Thoracic aorta (tissue), 2 donors: ENCODE measurements at places on chromosomes 3 and 15.

- H3K27ac ChIP-seq, result no peak overlapping the region
- no peak for DNase-seq
- peaks cover 18% of the 10 kb centered on the region for H3K4me1 ChIP-seq
- H3K36me3 ChIP-seq, result no peaks in the 10 kb centered on the region
- H3K27me3 ChIP-seq, result no peaks in the 10 kb centered on the region
- H3K4me3 ChIP-seq, result no peak overlapping the region
These were observed 85.1 kb downstream of the EFL1 start for GRCh38 chr15:82177291-82178010.

- H3K27ac ChIP-seq, result no peak overlapping the region
- H3K27me3 ChIP-seq, result no peaks in the 10 kb centered on the region
- DNase-seq, result no peak
- H3K4me1 ChIP-seq, result no peaks in the 10 kb centered on the region
- H3K4me3 ChIP-seq, result no peak overlapping the region
- H3K36me3 ChIP-seq, result no peaks in the 10 kb centered on the region
These were observed 583.5 kb downstream of the ROBO1 start for GRCh38 chr3:79184251-79184650.

- no peak overlapping the region for H3K4me3 ChIP-seq
- no peak overlapping the region for H3K27ac ChIP-seq
- H3K27me3 ChIP-seq, result no peaks in the 10 kb centered on the region
- H3K36me3 ChIP-seq, result no peaks in the 10 kb centered on the region
- peaks cover 4% of the 10 kb centered on the region for H3K4me1 ChIP-seq
These were observed 263.8 kb downstream of the FEZF2 start for GRCh38 chr3:62109534-62109933.

GRCh38 chr3:171901615-171902312 lies 58.6 kb downstream of the TMEM212 start:
- H3K4me3 ChIP-seq, result no peak overlapping the region
- no peaks in the 10 kb centered on the region for H3K4me1 ChIP-seq
- H3K36me3 ChIP-seq, result no peaks in the 10 kb centered on the region

GRCh38 chr3:168847291-168847883 lies 751.7 kb upstream of the GOLIM4 start:
- no peaks in the 10 kb centered on the region for H3K36me3 ChIP-seq
- peaks cover 6% of the 10 kb centered on the region for H3K27me3 ChIP-seq
- H3K4me1 ChIP-seq, result no peaks in the 10 kb centered on the region
- no peak overlapping the region for H3K27ac ChIP-seq
- no peak for DNase-seq

DNA sequence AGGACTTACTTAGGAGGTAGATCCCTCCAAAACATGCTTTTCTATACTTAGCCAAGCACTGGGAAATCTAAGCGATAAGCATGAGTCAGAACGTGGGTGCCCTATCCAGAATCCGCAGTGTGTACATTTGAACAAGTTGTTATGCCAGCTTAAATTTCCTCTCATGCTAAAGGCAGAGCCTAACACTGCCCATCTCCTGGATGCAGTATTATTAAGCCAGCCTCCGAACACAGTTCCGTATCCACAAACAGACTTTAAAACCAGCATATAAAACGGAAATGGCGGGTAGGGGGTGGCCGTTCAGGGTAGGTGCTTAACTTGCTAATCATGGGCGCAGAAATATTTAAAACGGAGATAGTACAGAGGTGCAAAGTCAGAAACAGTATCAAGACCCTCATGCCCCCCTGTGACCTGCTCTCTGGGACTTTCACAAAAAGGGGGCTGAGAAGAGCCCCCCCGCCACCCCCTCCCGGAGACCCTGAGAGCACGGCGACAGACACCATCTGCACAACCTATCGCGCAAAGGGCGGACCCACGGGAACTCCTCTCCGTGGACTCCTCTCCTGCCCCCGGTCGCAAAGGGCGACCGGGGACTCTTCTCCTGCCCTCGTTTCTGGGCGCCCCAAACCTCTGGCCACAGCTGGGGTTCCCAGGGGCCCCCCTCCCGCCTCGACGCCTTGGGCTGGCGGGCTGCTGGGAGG lies 889 bp upstream of the LRRIQ4 start:
- DNase-seq, result no peak
- H3K27me3 ChIP-seq, result no peaks in the 10 kb centered on the region
- H3K4me1 ChIP-seq, result peaks cover 16% of the 10 kb centered on the region
- peak overlapping the region; percentile 31 for H3K27ac ChIP-seq
- H3K36me3 ChIP-seq, result no peaks in the 10 kb centered on the region

GRCh38 chr3:74537857-74538256 lies 76.6 kb downstream of the CNTN3 start:
- H3K4me1 ChIP-seq, result peaks cover 48% of the 10 kb centered on the region
- no peak overlapping the region for H3K4me3 ChIP-seq
- H3K27me3 ChIP-seq, result no peaks in the 10 kb centered on the region

DNA sequence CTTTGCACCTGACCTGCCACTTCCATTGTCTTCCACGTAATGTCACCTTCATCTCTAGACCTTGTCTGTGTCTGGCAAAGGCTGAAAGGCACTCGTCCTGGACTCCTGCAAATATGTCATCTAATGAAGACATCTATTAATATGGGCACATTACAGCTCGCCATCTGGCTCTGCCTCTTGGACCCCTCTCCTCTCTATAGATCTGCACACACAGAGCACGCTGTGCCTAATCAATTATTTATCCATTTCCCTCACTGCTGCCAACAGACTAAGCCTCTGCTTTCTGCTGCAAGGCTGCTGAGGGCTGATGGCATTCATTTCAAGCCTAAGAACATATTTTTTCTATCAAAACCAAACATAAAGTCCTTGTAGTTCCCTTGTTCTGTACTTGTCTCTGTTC lies 573.0 kb downstream of the TUSC7 start:
- H3K27me3 ChIP-seq, result no peaks in the 10 kb centered on the region
- H3K36me3 ChIP-seq, result no peaks in the 10 kb centered on the region
- H3K27ac ChIP-seq, result no peak overlapping the region
- H3K4me3 ChIP-seq, result no peak overlapping the region
- DNase-seq, result no peak
- H3K4me1 ChIP-seq, result peaks cover 17% of the 10 kb centered on the region

DNA sequence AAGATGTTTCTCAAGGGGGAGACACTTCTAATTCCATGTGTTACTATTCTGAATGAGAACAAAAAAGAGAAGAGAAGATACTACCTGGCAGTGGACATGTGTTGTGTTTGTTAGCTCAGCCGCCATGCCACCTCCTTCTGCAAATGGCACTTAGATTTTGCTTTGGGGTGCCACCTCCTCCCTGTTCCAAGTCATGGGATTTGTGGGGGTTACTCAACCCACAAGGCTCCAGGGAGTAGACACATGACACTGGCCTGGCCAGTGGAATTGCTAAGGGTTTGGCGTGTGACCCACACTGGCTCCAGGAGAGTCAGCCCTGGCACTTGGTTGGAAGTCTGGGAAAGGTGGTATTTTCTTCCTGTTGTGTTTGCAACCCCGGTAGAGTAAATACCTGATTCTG lies 129.1 kb downstream of the ZNF621 start:
- H3K36me3 ChIP-seq, result no peaks in the 10 kb centered on the region
- DNase-seq, result no peak
- H3K27me3 ChIP-seq, result no peaks in the 10 kb centered on the region
- no peak overlapping the region for H3K4me3 ChIP-seq
- no peak overlapping the region for H3K27ac ChIP-seq

- no peaks in the 10 kb centered on the region for H3K27me3 ChIP-seq
- H3K27ac ChIP-seq, result no peak overlapping the region
- DNase-seq, result no peak
- no peaks in the 10 kb centered on the region for H3K4me1 ChIP-seq
- H3K4me3 ChIP-seq, result no peak overlapping the region
These were observed 9.9 kb upstream of the KLHL25 start for GRCh38 chr15:85804481-85805170.

GRCh38 chr3:136114421-136114820 lies 81.7 kb downstream of the MSL2 start:
- no peaks in the 10 kb centered on the region for H3K36me3 ChIP-seq
- no peaks in the 10 kb centered on the region for H3K27me3 ChIP-seq
- H3K27ac ChIP-seq, result no peak overlapping the region
- DNase-seq, result no peak
- H3K4me3 ChIP-seq, result no peak overlapping the region

GRCh38 chr15:68603951-68604350 lies 25.2 kb downstream of the CORO2B start:
- DNase-seq, result no peak
- H3K27me3 ChIP-seq, result no peaks in the 10 kb centered on the region
- peaks cover 47% of the 10 kb centered on the region for H3K4me1 ChIP-seq
- H3K27ac ChIP-seq, result no peak overlapping the region
- no peak overlapping the region for H3K4me3 ChIP-seq

DNA sequence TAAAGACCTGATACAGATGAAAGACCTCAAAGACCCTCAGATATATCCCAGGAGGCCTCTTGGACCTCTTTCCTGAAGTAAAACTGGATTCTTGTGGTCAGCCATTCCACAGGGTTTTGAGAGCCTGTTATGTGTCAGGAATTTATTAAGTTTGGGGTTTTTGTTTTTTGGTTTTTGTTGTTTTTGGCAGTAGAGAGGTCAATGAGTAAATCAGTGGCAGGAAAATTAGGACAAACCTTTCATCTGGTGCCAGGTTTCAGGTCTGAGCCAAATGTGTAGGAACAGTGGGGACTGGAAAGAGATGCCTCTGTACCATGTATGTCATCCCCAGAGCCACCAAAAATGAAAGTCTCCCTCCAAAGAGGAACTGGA lies 520.4 kb upstream of the MDFIC2 start:
- H3K4me3 ChIP-seq, result no peak overlapping the region
- peaks cover 33% of the 10 kb centered on the region for H3K4me1 ChIP-seq
- DNase-seq, result no peak
- H3K36me3 ChIP-seq, result no peaks in the 10 kb centered on the region
- no peaks in the 10 kb centered on the region for H3K27me3 ChIP-seq

GRCh38 chr3:171049861-171050444 lies 23.4 kb upstream of the SLC2A2 start:
- H3K27me3 ChIP-seq, result no peaks in the 10 kb centered on the region
- H3K27ac ChIP-seq, result no peak overlapping the region
- DNase-seq, result no peak
- no peaks in the 10 kb centered on the region for H3K36me3 ChIP-seq
- H3K4me3 ChIP-seq, result no peak overlapping the region
- H3K4me1 ChIP-seq, result no peaks in the 10 kb centered on the region

DNA sequence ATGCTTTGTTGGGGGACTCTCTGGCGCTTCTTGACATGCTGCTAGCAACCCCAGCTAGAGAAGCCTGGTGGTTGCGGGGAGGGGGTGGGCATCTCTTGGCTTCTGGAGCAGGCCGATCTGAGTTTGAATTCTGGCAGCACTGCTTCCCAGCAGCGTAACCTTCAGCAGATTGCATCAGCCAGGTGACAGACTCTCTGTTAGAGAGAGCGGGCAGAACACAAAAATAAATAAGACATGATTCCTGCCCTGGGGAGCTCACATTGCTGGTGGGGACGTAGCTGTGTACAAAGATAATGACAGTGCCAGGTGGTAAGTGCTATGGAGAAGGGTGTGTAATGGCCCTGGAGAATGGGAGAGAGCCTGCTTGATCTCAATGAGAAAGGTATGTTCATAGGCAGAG lies 87.4 kb downstream of the THSD4 start:
- no peak overlapping the region for H3K27ac ChIP-seq
- DNase-seq, result no peak
- no peaks in the 10 kb centered on the region for H3K36me3 ChIP-seq
- H3K4me3 ChIP-seq, result no peak overlapping the region
- no peaks in the 10 kb centered on the region for H3K27me3 ChIP-seq
- H3K4me1 ChIP-seq, result no peaks in the 10 kb centered on the region

GRCh38 chr3:72595376-72595775 lies 252.9 kb downstream of the SHQ1 start:
- no peaks in the 10 kb centered on the region for H3K36me3 ChIP-seq
- H3K4me1 ChIP-seq, result peaks cover 16% of the 10 kb centered on the region
- no peak for DNase-seq

GRCh38 chr3:2839876-2840275 lies 270.3 kb downstream of the IL5RA start:
- no peak overlapping the region for H3K4me3 ChIP-seq
- no peaks in the 10 kb centered on the region for H3K27me3 ChIP-seq
- no peak for DNase-seq
- H3K36me3 ChIP-seq, result no peaks in the 10 kb centered on the region

- peaks cover 22% of the 10 kb centered on the region for H3K4me1 ChIP-seq
- no peaks in the 10 kb centered on the region for H3K36me3 ChIP-seq
These were observed 654 bp downstream of the RUBCN start for GRCh38 chr3:197736010-197736490.

- no peak for DNase-seq
- no peaks in the 10 kb centered on the region for H3K4me1 ChIP-seq
- no peak overlapping the region for H3K4me3 ChIP-seq
- H3K36me3 ChIP-seq, result no peaks in the 10 kb centered on the region
These were observed 405.3 kb downstream of the VPS13C start for GRCh38 chr15:61654918-61655317.

GRCh38 chr3:48130321-48130904 lies 57.8 kb downstream of the CDC25A start:
- DNase-seq, result peak; percentile 6
- H3K4me3 ChIP-seq, result no peak overlapping the region
- peak overlapping the region; percentile 70 for H3K27ac ChIP-seq

GRCh38 chr3:151580591-151580990 lies 119.7 kb upstream of the IGSF10 start:
- peaks cover 3% of the 10 kb centered on the region for H3K4me1 ChIP-seq
- no peaks in the 10 kb centered on the region for H3K27me3 ChIP-seq
- no peak for DNase-seq
- H3K4me3 ChIP-seq, result no peak overlapping the region

DNA sequence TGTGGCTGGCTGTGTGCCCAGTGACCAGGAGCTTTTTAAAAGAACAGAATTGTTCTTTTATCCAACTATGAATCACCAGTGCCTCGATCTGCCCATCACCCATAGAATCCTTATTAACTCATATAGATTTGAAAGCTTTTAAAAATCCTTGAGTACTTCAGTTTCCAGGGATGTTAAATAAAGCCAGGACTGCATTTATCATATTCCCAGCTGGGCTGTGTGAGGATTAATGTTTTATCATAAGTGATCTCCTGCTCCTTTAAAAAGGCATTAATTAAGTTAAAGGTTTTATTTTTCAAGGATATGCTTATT lies 234.0 kb downstream of the MYRIP start:
- H3K27me3 ChIP-seq, result no peaks in the 10 kb centered on the region
- H3K4me3 ChIP-seq, result no peak overlapping the region
- no peaks in the 10 kb centered on the region for H3K36me3 ChIP-seq
- H3K4me1 ChIP-seq, result no peaks in the 10 kb centered on the region
- H3K27ac ChIP-seq, result no peak overlapping the region
